ENCODE measurements at places on chromosomes 4 and X.

GRCh38 chr4:14994242-14994641, 8.0 kb upstream of the CPEB2 start:
- DNase-seq: peak; percentile 41

DNA sequence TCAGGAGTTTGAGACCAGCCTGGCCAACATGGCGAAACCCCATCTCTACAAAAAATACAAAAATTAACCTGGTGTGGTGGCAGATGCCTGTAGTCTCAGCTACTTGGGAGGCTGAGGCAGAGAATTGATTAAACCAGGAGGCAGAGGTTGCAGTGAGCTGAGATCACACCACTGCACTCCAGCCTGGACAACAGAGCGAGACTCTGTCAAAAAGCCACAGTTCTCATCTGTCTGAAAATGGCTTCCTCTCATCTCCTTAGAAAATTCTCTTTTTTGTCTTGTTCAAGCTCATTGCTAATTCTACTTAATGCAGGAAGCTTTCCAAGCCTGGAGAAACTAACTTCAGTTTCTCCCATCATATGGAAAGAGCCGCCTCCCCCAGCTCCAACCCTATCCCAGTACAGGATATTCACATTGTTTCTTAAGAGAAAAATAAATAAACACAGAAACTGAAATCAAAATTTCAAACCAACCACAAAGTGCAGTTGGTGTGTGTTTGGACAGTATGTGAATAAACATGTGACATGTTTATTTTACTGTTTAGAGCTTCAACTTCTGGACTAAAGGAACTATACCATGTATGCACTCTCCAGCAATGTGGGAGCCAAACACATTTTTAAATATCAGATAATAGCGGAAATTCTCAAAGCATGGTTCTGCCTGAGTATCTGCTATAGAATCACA, 55.0 kb upstream of the GAB1 start:
- DNase-seq: no peak

DNA sequence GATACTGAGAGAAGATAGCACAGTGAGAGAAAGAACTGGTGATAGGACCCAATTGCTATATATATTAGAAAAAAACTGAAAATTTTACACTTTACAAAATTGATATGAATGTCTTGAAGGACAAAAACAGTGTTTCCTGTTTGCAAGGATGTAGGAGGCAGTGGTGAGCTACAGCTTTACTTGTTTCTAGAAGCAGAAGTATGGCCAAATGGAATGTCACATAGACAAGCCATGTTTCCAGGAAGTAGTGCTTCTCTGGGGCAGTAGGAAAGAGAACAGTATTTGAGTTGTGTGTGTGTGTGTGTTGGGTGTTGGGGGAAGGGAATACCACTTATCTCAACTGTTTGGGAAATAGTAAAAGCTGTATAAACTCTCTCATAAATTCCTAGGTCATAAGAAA, 60.9 kb upstream of the IBSP start:
- DNase-seq: no peak

GRCh38 chr4:108045687-108046024, 56.0 kb downstream of the HADH start:
- no peak for DNase-seq

DNA sequence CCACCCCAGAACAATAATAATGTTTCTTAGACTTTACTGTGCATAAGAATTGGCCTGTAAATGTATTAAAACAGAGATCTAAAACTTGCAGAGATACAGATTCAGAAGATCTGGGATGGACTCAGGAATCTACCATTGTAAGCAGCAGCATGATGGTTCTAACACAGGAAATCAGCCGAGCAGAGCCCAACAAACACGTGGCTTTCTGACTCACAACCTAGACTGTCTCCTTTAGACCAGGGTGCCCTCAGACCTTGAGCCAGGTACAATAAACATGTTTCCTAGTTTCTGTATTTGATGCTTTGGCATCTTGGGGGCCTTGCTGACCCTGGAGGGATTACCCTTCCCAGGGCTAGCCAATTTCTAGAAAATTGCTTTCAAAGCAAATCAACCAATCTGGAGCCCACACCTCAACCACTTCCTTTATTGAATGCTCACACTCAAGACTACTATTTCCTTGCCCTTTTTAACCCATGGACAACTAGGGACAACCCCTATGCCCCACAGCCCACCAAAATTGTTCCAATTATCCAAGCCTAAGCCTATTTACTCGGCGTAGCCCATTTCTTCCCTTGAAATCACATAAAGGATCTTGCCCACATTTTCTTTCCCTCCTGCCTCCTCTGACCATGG, 80.5 kb downstream of the TBC1D9 start:
- no peak for DNase-seq

Measured in fibroblast of skin of back (primary cell).